ENCODE measurements at places on chromosomes 6 and 20.
A peak's percentile ranks its signal among the peaks of the same experiment; 100 is the strongest.

GRCh38 chr6:6590530-6590929, 2.0 kb downstream of the LY86 start:
- DNase-seq: no peak

GRCh38 chr6:15588971-15589634, 73.7 kb downstream of the DTNBP1 start:
- DNase-seq: no peak

DNA sequence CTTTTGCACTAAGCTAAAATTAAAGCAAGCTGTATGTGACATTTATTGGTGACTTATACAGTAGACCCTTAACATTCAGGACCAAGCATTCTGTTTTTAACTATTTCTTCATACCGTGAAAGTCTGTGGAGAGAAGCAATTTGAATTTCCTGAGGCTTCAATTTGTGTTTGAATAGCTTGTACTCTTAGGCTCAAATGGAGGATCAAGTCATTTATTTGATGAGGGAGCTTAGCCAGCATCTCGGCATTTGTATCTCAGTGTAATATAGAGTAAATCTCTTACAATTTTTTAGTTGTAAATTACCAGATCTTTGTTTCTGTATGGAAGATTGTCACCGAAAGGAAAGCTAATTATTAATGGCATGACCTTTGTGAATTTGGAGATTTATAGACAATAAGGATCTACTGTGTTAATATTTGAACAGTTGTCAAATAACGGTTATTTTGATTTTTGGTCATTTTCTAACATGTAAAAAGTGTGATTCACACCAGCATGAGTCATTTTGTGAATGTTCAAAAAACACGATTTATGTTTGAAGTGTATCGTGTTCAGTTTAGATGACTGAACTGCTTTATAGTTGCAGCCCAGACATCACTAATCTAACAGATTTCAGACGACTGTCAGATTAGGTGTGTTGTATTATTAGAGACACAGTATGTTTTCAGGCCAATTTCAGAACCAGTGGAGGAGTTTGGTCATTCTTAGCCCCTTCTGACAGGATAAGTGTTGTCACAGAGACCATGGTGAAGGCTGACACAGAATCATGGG, 332.9 kb downstream of the CDKAL1 start:
- no peak for DNase-seq

- DNase-seq: no peak
These were observed 257.3 kb downstream of the ATXN1 start for GRCh38 chr6:16503970-16504415.

- no peak for DNase-seq
These were observed 143.1 kb downstream of the SYCP2 start for GRCh38 chr20:59790346-59790745.

GRCh38 chr6:144266091-144266649, 19.0 kb upstream of the UTRN start:
- no peak for DNase-seq

DNA sequence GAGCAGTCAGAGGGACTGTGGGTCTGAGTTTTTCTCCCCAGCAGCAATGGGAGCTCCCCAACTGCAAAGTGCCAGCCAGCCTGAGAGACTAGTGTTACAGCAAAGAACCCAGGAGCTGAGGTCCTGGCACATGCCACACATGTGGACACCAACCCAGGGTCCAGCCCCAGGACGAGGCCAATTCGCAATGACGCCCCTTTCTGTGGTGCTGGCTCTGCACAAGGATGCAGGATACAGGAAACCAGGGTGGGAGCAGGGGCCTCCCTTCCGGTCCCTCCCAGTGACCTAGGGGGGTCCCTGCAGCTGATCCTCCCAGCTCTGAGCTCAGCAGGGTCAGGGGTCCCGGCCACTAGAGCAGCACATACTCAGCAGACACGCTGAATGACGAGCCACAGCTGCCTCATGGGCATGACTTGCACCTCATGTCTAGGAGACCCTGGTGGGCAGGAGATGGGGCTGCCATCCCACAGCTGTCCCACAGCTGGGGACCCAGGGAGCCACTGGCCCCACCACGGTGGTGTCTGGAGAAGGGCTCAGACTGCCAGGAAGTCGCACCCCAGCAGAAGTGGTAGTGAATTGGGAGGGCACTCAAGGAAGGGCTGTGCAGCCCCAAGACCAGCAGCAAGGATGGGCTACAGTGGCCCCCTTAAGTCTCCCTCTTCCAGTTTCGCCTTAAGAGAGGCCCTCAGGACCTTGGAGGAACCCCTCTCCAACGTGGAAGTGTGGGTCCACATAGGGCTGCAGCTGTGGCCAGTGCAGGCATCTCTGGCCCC, 3.6 kb downstream of the ARFRP1 start:
- no peak for DNase-seq

GRCh38 chr6:101741474-101742171, 348.1 kb downstream of the GRIK2 start:
- no peak for DNase-seq

GRCh38 chr6:145312481-145312880, 422.8 kb downstream of the EPM2A start:
- DNase-seq: no peak

- peak; percentile 13 for DNase-seq
These were observed 38.4 kb downstream of the ZMYND8 start for GRCh38 chr20:47318027-47318585.

- DNase-seq: no peak
These were observed 132.7 kb downstream of the FYN start for GRCh38 chr6:111740506-111740905.

DNA sequence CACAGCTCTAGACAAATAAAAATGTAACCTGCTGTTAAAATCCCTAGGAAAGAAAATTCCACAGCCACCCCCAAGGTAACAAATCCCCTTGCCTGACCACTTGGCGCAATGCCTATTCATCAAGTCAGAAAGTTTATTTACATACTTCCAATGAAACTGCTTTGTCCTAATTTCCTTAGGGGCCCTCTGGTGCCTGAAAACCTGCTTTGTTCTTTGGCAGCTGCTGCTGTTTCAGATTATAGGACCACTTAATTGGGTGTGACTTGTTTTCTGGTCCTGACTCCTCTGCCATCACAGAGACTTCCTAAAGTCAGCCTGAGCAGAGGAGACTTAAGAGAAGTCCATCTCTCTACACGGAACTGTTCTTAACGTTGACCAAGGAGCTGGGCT, 323.6 kb downstream of the UBE3D start:
- no peak for DNase-seq

DNA sequence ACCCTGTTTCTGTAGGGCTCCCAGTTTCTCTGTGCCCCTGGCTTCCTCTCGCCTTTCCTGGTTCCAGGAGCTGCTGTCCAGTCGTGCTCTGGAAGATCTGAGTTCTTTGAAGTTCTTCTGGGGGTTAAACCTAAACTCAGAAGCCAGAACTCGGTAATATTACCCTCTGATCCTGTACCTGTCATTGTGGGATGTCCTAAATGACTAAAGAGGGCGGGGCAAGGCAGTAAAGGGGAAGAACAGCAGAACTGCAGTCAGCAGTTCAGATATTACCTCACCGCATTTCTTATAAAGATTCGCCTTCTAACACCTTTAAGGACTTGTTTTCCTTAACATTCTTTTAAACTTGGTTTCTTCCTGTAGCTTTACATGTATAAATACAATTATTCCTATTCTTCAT, 63.9 kb downstream of the FAM120B start:
- DNase-seq: no peak

DNA sequence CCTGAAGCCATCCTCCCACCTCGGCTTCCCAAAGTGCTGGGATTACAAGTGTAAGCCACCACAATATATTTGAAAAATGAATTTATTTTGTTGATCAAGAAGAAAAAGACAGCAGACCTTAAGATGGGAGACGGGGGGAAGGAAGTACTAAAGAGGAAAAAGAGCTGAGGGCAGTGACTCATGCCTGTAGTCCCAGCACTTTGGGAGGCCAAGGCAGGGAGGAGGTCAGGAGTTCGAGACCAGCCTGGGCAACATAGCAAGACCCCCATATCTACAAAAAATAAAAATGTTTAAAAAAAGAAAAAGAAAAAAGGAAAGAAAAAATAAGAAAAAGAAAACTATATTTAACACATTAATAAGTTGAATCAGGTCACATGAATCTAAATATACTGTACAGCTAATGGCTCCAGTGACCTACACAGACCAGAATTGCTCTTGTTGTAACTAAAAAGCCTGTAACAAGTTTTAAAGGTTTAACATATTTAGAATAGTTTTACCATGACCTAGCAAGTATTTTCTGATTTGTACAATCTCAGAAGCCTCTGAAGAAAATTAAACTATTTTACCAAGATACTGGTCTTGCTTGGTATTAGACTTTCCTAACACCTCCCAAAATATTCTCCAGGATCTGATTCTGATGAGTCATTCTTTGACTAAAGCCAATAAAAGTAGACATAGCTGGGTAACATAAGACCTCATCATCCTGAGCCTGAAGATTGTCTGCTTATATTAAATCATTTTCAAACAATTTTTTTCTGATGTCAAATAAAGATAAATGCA, 4.3 kb upstream of the AKIRIN2 start:
- no peak for DNase-seq

DNA sequence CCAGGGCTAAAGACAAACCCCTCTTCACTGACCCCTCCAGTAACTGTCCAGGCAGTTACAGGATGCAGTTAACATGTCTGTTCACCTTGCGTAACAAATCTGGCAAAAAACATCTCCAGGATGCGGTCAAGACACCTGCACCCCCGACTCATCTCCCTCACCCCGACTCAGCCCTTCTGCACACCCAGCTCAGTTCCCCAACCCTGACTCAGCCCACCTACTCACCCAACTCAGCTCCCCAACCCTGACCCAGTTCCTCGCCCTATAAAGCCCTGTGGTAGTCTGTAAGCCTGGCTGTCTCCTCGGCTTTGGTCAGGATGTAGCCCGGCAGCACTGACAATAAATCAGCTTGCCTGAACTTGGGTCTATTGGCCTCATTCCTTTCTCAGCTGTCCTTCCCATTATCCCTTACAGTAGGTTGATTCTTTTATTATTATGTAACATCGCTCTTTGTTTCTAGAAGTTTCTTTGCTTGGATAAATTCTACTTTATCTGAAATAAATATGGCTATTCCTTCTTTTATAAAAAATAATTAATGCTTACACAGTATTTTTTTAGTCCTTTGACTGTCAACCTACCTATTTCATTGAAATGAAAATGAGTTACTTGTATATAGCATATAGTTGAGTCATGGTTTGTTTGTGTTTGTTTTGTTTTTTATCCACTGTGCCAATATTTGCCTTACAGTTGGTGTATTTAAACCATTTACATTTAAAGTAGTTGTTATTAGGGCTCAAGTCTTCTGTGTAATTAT, 12.9 kb upstream of the ADTRP start:
- DNase-seq: no peak

GRCh38 chr6:137811121-137811915, 55.7 kb upstream of the TNFAIP3 start:
- DNase-seq: peak; percentile 38

GRCh38 chr20:53138454-53139262, 166.5 kb downstream of the TSHZ2 start:
- no peak for DNase-seq

- DNase-seq: peak; percentile 30
These were observed 41.7 kb downstream of the MOCS1 start for GRCh38 chr6:39892490-39893129.

- DNase-seq: no peak
These were observed 128.0 kb downstream of the DLL1 start for GRCh38 chr6:170162775-170163404.
